ENCODE measurements at places on chromosomes 12 and 14. TPM values are rescaled to one million over a fixed set of nuclear protein-coding genes. Genes with fewer than 3 reads are reported as not detected.

DNA sequence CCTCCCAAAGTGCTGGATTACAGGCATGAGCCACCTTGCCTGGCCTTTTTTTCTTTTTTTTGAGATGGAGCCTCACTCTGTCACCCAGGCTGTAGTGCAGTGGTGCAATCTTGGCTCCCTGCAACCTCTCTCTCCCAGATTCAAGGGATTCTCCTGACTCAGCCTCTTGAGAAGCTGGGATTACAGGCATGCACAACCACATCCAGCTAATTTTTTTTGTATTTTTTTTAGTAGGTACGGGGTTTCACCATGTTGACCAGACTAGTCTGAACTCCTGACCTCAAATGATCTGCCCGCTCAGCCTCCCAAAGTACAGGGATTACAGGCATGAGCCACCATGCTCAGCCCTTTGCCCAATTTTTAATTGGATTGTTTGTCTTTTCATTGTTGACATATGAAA lies 58.0 kb downstream of the SINHCAF start:
- DNase-seq = no peak
- H3K4me1 ChIP-seq = no peaks in the 10 kb centered on the region
- H3K27ac ChIP-seq = no peak overlapping the region
- H3K27me3 ChIP-seq = no peaks in the 10 kb centered on the region

GRCh38 chr12:91819132-91819447 lies 326.6 kb downstream of the BTG1 start:
- H3K4me3 ChIP-seq = no peak overlapping the region
- no peaks in the 10 kb centered on the region for H3K4me1 ChIP-seq
- H3K36me3 ChIP-seq = no peaks in the 10 kb centered on the region
- H3K27me3 ChIP-seq = no peaks in the 10 kb centered on the region
- no peak overlapping the region for H3K27ac ChIP-seq

RIMBP2 gene
- 1.2 TPM for total RNA-seq

DNA sequence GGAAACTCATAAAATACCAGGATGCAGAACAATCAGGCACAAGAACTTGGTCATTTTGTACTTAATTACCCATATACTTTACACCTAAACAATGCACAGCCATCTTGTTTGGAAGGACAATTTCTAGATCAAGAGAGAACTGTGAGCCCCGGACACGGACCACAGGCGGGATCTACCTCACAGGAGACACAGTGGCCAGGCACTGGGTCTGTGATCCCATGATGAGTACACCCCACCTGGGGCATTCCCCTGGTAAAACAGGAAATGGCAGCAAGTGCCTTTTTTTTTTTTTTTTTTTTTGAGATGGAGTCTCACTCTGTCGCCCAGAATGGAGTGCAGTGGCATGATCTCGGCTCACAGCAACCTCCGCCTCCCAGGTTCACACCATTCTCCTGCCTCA lies 15.2 kb downstream of the GOLGA3 start:
- DNase-seq = no peak
- H3K27me3 ChIP-seq = no peaks in the 10 kb centered on the region
- H3K27ac ChIP-seq = no peak overlapping the region

DNA sequence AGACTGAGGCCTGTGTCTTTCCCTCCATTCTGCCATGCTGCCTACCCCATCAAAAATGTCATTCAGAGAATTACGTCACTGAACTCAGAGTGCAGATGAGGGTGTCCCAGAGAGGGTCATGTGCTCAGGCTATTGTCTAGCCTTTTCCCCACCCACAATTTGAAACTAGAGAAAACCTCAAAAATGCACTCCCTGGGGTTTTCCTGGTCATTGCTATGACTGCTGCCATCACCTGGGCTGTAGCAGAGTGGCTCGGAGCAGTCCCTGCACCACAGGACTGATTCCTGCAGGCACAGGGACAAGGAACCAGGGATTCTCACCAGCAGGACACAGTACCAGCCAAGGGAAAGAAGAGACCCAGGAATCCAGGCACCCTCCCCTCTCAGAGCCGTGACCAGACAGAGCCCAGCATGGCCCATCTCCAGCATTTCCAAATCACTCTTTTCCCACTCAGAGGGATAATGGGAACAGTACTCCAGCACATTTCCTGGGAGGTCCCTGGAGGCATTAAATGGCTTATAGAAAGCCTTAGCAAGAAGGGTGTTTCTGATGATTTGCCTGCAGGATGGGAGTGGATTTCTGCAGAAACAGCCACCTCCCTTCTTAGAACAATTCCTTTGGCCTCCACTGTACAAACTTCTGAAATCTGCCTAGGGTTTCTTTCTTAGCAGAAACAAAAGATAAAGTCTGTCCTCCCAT lies 45.9 kb downstream of the VWF start:
- H3K4me1 ChIP-seq = peaks cover 22% of the 10 kb centered on the region
- H3K27ac ChIP-seq = no peak overlapping the region
- no peaks in the 10 kb centered on the region for H3K36me3 ChIP-seq
- no peaks in the 10 kb centered on the region for H3K27me3 ChIP-seq
- no peak overlapping the region for H3K4me3 ChIP-seq

Measured in sigmoid colon (tissue), 7 donors.